ENCODE measurements at places on chromosomes 7 and 10.

DNA sequence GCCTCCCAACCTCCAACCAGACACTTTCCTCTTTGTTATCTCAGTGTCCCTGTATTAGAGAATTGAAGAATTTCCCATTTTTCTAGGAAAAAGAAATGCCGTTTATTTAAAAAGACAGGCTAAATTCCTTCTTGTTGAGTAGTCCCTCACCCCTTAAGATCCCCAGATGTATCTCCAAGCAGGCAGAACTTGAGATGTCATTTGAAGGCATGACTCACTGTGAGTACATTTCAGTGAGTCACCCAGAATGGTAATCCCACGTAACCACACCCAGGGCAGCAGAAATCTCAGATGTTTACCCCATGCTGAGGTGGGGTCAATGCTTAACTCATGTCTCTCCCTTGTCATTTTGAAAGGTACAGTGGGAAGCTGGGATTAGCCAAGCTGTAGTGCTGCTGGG is 4.4 kb downstream of the ZNF655 start:
- no peak for DNase-seq

DNA sequence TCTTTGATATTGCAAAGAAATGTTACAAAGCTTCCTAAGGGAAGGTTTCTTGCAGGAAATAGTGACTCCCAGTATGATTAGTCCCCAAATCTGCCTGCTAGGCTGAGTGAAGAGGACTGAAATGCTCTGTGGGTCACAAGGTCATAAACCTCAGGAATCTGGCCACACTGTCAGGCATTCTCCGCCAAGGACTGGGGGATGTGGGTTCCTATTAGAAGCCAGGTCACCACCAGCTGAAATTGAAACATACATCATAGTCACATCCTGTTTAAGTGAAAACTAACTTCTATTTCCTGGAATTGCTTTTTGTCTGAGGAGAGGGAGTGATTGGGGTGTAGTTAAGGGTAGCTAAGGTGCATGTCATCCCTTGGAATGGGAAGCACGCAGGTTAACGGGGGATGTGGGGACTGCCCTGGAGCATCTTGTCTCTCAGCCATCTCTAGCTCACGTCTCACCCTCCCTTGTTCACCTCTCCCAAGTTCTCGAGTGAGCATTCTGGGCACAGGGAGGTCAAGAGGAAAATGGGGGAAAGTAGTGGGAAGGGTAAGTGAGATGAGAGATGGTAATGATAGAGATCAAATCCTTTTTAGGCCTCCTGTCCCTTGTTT is 12.0 kb upstream of the GSAP start:
- no peak for DNase-seq

- DNase-seq, result no peak
Measured at GRCh38 chr10:63250032-63250431, 116.9 kb downstream of the NRBF2 start.

GRCh38 chr7:142085428-142085827 is 26.1 kb upstream of the MGAM2 start:
- DNase-seq, result no peak

GRCh38 chr10:76643511-76643911 is 994.1 kb downstream of the KCNMA1 start:
- DNase-seq, result no peak

DNA sequence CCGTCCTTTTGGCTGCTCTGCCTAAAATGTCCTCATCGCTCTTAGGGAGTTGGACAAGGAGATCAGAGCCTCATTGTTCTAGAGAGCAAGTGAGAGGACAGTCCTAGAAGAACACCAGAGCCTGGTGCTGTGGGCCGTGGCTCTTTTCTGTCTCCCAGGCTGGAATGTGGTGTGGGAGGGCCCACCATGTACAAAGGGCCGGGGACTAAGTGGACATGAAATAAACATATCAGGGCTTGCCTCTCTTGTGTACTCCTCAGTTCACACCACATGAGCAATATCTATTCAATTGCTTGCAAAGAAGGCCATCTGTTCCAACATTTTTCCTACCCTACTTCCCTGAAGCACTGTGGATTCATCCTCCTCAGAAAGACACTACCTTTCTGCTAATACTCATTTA is 510.4 kb downstream of the SUGCT start:
- DNase-seq, result no peak

- peak; percentile 74 for DNase-seq
Measured at GRCh38 chr7:99312316-99313203, 13.1 kb upstream of the ARPC1A start.

DNA sequence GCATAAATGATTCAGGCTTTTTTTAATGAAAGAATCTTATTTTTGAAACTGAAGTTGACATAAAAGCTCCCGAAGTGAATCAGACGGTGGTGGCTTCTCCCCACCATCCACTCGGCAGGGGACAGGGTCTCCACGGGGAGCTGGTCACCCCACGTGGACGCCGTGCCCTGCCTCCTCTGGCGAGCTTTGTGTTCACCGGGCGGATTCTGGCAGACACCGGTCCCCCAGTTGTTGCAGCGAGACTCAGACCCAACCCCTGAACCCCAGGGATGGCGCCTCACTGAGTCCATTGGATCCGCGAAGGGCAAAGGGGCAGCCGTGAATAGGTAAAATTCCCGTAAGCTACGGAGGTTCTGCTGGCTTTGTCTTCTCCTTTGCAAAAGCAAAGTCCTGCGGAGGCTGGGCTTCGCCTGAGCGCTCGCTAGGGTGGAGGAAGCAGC is 38.4 kb downstream of the PTPRN2 start:
- no peak for DNase-seq

DNA sequence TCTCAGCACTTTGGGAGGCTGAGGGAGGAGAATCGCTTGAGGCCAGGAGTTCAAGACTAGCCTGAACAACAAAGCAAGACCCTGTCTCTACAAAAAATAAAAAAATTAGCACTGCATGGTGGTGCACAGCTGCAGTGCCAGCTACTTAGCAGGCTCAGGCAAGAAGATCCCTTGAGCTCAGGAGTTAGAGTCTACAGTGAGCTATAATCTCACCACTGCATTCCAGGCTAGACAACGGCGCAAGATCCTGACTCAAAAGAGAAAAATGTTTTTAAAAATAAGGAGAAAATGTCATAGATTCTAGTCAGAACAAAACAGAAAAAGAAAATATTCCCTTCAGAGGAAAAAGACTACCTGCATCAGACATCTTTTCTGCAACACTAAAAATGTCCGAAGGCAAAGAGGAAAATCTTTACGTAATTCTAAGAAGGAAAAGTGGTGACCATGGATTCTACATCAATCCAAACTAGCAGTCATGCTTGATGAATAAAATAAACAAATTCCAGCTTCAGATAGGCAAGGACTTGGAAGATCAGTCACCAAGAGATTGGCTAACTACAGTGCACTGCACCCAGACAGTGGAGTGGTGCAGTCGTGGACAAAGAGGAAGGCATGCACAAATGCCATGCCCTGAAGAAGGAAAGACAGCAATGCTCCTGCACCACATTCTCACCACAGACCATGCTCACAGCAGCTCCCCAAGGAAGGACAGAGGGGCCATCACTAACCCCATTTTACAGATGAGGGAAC is 54.3 kb downstream of the ERCC6 start:
- no peak for DNase-seq
